Renal cortex interstitium (tissue), 15 donors: ENCODE measurements at places on chromosomes 5 and 9. TPM values are rescaled to one million over a fixed set of nuclear protein-coding genes. Genes with fewer than 3 reads are reported as not detected.
A peak's percentile ranks its signal among the peaks of the same experiment; 100 is the strongest.

DNA sequence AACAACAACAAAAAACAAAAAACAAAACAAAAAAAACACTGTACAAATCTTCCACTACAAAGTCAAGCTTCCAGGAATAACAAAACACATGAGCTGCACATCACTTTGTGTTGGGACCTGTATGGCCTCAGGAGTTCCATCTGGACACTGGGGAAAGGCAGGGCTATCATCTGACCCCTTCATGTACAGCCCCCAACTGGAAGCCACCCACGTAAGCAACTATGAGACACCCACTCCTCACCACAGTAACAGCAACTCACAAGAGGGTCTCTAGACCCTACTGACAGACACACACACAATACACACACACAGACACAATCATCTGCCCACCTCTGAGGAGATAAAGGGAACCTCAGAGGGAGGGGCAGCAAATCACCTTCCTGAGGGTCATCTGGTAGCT, 81.7 kb upstream of the LRRTM2 start:
- DNase-seq: no peak

DNA sequence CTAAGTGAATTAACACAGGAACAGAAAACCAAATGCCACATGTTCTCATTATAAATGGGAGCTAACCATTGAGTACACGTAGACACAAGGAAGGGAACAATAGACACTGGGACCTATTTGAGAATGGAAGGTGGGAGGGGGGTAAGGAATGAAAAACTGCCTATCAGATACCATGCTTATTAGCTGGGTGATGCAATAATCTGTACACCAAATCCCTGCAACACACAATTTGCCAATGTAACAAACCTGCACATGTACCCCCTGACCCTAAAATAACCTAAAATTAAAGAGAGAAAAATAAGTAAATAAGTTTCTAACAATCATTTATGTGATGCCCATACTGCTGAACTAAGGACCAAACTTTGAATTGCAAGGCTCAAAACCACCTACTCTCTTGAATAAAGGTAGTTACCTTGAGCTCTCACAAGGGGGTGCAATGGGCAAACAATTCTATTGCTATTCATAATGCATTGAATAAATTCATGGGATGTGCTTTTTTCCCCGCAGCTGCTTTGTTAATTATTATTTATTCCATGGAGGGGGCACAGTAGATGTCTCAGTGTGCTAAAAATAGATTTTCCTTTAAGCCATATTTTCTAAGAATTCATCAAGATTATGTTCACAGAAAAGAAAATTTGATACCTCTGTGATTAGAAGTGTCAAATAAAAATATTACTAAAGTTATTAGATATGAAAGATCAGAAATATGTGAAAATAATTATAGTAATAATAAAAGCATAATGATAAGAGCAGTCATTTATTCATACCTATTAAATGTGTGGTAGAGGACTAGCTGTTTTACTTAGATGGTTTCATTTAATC, 76.2 kb upstream of the PTPN3 start:
- DNase-seq: peak; percentile 49

GRCh38 chr5:19739671-19740070, 248.3 kb downstream of the CDH18 start:
- DNase-seq: no peak

DNA sequence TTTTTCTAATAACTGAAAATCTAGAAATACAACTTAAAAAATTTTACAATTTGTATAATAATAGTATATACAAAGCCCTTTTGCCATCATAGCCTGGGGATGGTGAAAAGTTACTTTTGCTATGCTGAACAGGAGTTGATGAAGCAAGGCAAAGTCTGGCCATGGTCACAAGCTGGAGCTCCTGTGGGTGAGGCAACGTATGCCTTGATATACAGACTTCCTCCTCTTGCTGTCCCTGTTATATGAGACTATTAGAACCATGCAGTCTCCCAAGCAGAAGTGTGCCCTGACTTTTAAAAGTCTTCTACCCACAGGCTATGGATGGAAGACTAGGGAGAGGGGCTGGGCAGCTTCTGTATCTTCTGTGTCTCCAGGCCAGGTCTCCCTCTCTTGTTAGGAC, 15.7 kb downstream of the FAM151B start:
- no peak for DNase-seq

DNA sequence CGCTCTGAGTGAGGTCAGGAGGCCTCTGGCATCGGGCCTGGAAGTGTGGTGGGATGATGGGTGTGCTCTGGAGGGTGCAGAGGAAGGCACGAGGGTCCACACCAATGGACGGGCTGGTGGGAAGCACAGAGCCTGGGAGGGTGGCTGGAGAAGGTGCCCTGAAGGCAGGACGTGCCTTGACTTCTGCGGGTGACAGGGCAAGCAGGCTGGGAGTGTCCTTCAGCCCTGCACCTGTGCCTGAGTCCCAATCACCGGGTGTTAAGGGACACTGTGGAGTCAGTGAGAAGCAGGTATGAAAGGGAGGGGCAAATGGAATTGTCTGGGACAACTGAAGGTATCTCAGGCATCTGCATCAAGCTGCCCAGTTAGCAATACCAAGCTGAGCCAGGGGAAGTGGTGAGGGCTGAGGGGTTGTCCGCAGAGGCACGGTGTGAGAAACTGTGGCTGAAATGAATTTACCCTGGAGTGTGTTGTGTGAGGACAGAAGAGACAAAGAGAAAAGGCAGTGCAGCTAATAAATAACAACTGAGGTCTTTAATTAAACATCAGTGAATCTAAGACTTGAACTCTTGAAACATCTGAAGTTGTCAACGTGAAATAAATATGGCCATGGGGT, 50.4 kb downstream of the DAP start:
- no peak for DNase-seq

DNA sequence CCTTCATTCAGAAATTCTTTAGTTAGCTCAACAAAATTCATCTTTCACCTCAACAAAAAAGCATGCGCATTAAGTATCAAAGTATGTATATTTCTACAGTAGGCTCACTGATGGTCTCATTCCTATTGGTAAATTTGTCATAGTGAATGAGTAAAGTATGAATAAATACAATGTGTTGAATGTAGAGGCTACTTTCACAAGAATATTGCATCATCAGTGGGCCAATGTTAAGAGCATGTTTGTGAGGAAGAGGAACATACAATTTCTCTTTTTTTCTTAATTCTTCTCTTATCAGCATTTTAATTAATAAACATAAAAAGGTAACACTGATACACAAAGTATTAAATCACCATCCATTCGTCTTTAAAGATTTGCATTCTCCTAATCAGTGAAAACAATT, 505.1 kb downstream of the CETN3 start:
- DNase-seq: no peak

- DNase-seq: no peak
Observed at GRCh38 chr9:136578915-136579649, 33.2 kb upstream of the NOTCH1 start.

DNA sequence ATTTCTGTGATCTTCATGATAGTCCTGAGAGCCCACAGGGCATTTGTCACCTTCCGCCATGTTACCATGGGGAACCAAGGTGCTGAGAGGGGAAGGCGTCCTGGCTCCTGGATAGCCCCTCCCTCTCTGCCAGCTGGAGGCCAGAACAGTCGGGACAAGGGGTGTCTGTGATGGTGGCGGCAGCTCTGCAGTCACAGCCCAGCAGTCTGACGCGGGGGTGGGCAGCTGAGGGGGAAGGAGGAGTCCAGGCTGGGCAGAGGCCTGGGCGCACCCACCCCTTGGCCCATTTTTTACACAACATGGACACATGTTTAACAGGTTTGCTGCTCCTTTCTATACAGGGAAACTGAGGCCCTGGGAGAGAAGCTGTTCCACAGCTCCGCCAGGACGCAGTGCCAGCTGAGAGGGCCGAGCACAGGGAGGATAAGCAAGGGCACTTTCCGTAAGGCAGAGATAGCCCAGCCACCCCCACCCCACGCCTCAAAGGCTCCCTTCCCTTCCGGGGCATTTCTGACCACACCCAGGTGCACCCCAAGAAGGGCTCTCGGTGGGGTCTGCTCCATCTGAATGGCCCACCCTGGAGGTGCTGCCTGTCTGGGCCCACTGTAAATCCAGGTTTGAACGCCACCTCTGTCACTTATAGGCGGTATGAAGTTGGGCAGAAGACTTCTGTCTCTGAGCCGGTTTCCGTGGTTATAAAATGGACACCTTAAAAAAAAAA, 17.1 kb downstream of the LRRC8A start:
- DNase-seq: no peak

DNA sequence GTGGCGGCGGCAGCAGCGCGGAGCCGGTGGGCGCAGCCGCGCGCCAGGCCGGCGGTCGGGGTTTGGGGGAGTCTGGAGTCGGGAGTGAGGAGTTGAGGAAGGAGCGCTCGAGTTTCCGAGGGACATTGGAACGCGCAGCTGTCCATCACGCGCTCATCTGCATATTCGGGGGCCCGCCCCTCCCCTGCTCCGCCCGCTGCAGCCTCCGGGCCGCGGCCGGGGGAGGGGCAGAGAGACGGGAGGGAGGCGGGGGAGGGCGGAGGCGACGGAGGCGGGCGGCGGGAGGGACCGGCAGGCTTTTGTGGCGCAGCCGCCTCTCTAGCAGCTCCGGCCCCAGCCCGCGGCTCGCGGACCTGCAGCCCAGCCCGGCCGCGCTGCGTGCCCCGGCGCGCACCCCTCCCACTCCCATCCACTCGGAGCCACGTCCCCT, at the start of gene IRX2:
IRX2 (minus strand) TSS at position 86 of the 430 bp plus-strand sequence. CDS start 264 bp downstream, outside the sequence.
- peak; percentile 63 for DNase-seq

Gene GABRB2
- polyA plus RNA-seq: 2.1 TPM
